ENCODE measurements at places on chromosomes 3 and 15. TPM values are rescaled to one million over a fixed set of nuclear protein-coding genes. Genes with fewer than 3 reads are reported as not detected.

DNA sequence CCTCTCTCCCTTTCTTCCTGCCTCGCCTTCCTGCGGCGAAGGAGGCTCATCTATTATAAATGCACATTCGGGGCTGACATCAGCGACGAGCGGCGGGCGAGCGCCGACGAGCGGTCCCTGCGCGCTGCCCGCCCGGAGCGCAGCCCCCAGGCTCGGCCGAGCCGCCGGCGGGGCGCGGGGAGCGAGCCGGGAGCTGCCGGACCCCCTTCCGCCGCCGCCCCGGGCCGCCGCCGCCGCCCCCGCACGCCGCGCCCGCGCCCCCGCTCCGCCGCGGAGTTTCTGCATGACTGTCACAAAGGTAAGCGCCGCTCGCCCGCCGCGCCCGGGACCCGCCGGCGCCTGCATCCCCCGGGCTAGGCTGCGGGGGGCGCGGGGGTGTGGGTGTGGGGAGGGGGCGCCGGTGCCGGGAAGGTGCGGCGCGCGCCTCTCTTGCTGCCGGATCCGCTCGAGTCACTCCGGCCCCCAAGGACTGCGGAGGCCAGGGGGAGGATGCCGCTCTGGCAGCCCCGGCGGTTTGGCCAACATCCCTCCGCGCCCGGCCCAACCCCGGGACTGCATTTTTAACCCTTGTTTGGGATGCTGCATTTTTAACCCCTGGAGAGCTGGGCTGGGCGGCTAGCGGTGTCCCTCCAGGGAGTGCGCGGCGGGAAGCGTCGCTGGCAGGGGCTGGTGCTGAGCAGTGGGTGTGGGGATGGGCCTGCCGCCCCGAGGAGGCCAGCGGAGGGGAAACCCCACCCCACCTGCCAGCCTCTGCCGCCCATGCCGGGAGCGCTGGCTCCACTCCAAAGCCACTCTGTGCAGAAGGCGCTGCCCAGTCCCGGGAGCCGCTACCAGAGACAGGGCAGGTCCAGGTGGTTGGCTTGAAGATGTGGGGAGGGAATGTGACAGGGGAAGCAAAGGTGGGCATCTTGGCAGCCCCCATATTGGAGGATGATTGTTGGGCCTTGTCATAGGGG, at the start of gene CORO2B:
Gene CORO2B, plus strand, starts transcription at position 14 of the 956 bp plus-strand sequence. Its CDS starts 270 bp downstream, at position 284.
- DNase-seq: peak; percentile 30

DNA sequence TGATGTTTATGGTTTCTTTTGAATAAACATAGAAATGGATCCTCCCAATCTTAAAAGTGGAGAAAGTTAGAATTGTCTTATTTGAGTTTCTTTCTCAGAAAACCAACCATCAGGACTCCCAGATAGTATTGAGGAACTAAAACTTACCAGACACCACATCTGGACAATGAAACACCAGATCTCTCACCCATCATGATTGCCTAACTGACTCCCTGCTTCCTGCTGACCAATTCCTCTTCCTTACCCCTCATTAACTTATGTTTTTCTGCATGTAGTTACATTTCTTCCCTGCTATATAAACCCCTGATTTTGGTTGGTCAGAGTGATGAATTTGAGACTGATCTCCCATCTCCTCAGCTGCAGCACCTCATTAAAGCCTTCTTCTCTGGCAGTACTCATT, 242.0 kb upstream of the SETMAR start:
- DNase-seq: no peak

The AEN gene
- total RNA-seq: 24.0 TPM

DNA sequence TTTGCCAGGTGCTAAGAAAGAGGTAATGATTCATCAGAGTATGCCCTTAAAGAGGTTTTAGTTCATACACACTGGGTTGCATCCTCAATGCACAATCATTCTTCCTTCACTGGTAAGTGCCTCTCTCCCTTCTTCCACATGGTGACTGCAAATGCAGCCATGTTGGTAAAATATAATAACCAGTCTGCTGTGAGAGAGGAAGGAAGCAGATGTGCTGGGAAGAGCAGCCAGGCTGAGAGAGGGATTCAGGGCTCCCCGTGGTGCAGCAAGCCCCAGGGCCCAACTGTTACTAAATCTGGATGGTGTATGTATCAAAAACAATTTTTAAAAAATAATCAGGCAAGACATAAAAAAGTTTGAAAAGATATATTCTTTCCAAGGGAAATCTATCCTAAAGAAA, 498.1 kb downstream of the MAGI1 start:
- DNase-seq: no peak

DNA sequence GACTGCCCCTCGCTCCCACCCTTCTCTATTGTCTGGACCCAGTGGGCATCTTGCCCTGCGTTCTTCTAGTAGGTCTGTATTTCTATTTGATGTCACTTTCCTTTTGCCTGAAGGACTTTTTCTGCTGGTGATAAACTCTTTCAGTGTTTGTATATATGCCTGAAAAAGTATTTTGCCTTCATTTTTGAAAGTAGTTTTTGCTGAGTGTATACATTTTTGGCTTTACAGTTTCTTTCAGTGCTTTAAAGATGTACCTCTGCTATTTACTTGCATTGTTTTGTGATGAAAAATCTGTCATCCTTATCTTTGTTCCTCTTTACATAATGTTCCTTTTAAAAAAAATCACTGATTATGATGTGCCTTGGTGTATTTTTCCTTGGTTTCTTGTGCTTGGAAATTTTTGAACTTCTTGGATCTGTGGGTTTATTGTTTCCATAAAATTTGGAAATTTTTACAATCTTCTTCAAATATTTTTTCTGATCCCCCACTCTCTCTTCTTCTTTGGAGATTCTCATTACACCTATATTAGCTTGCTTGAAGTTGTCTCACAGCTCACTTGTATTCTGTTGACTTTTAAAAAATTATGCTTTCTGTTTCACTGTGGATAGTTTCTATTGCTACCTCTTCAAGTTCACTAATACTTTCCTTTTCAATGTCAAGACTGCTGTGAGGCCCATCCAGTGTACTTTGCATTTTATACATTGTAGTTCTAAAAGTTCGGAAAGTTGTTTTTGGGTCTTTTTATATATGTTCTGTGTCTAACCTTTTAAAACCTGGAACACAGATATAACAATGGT, 67.8 kb downstream of the RGMA start:
- DNase-seq: no peak

DNA sequence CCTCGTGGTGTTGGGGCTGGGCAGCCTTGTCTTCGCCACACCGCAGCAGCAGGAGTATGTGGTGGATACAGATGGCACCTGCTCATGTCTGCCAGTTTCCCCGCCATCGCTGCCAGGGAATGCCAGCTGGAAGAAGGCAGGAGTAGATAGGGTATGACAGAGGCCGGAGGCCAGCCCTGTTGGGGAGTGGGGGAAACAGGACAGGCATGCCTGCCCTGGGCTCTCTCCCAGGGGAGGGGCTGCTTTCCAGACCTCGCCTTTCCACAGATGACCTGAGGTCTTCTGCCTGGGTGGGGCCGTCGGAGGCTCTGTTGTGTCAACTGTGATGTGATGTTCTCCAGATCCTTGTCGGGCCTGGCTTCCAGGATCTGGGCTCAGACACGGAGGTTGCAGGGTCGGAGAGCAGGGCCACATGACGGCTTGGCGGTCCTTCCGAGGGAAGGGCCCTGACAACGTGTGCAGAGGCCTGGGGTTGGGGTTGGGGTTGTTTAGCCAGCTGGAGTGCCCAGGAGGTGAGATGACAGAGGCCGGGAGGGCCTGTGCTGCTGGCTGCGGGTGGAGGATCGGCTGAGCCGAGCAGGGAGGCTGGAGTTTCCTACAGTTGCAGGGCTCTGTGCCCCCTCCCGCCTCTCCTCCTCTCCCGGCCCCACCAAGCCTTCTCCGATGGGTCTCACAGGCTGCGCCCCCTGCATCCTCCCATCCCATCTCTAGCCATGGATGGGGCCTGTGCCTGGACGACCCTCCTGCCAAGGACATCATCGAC, 102.0 kb downstream of the TBC1D2B start:
- no peak for DNase-seq

GRCh38 chr3:153246806-153247205, 84.8 kb downstream of the RAP2B start:
- DNase-seq: no peak

The PML gene
- 66.3 TPM for total RNA-seq

DNA sequence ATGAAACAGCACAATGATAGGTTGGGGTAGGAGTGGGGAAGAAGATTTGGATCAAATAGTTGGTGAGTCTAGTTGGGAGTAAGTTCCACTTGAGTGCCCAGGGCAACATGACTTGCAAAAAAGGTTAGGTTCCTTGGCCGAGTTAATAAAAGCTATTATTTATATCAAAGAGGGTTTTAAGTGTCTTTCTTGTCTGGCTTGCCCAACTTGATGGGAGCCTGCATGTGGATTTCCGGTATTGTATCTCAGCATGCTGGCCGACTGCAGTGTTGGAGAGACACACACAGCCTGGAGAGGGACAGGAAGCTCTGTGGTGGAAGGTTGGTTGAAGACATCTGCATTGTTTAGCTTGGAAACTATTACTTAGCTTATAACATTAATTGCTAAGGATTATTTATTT, 449.5 kb upstream of the TBL1XR1 start:
- DNase-seq: no peak
